ENCODE measurements at places on chromosomes 4 and X. TPM values are rescaled to one million over a fixed set of nuclear protein-coding genes. Genes with fewer than 3 reads are reported as not detected.

SPANXN3 gene
- not detected for total RNA-seq

GRCh38 chr4:32562010-32562409 is 1841.8 kb downstream of the PCDH7 start:
- DNase-seq: no peak

GRCh38 chr4:162323919-162324318 is 160.1 kb upstream of the FSTL5 start:
- DNase-seq: no peak

- no peak for DNase-seq
These were observed 98.7 kb upstream of the GRIA3 start for GRCh38 chrX:123085311-123085940.

NSDHL gene
- total RNA-seq: 17.9 TPM

F8 gene
- 47.1 TPM for total RNA-seq

ADH6 gene
- 0.31 TPM for total RNA-seq

DNA sequence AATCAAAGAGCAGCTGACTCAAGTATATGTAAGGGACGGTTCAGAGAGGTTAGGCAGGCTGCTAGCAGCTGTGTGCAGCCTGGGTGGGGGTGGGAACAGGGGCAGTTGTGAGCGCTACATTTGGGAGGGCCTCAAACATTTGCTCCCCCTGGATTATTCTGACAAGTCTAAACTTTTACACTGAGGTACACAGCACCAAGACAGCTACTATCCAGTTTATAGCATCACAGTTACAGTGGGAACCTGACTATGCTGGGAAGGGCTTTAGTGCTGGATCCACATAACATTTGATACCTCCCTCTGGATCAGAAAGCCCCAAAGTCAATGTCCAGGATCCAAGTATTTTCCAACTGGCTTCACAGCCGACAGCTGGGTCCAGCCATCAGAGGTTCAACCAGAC is 55.8 kb upstream of the GIMD1 start:
- no peak for DNase-seq

DNA sequence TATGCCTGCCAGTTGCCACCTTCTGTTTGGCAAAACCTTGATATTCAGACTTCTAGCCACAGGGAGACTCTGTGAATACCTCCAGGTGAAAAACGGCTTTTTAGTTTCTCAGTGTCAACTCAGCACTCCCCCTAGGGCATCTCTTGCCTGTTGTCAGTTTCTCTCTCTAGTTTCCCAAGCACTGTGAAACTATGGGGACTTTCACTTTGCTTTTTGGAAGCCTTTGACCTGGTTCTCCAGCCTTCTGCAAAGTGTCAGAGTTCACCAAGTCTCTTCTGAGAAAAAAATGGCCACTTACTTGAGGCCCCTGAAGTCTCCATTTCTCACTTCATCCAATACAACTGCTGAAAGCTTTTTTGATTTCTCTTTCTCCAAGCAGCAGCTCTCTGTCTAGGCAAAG is 521.5 kb downstream of the INPP4B start:
- no peak for DNase-seq

- no peak for DNase-seq
These were observed 81.1 kb downstream of the FAAH2 start for GRCh38 chrX:57367649-57368048.

DNA sequence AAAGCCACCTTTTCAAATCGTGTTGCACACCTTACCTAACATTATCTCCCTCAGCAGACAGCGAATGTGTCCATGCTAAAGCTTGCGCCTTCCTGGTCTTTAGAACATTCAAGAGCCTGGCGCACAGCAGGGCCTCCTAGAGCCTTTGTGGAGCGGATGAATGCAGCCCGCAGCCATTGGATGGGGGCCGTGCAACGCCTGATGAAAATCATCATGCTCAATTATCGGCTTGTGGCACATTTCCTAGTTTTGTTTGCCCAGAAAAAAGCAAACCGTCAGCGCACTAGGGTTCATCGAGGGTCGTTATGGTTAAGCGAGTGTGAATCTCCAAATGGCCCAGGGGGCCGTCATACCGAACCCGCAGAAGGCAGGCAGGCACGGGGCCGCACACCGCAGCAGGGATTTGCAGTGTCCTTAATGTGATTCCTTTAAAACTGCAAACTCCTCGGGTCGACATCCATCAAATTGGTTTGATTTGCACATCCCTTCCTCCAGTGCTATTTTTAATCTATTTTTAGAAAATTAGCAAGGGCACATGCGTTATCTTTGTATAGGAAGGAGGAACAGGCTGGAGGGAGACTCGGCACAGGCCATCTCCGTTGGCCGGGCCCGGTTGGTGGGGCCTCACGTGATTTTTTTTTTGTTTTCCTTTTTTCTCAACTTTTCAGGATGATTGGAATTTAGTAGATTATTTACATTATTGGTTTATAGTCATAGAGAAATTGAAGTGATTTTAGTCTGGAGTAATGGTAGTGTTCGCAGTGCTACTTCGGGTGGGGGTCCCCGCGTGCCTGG is 53.1 kb downstream of the ABLIM2 start:
- no peak for DNase-seq

DNA sequence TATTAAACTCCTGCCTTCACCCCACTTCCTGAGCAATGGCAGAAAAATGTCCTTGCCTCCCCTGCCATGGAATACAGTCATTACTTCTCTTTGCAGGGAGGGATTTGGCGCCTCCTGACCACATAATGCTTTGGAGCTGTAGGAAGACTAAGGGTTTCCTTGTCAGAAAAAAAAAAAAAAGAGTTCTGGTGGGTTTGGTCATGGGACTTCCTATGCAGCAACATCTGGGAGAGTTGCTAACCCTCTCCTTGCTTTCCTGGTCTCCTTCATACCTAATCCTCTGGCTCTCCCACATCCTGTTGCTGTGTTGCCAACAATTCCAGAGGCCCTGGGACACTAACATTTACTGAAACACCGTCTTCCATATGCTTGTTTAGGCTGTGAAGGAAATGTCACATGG is 75.1 kb upstream of the MBNL3 start:
- DNase-seq: no peak

RPGR gene
- total RNA-seq: 15.8 TPM

DNA sequence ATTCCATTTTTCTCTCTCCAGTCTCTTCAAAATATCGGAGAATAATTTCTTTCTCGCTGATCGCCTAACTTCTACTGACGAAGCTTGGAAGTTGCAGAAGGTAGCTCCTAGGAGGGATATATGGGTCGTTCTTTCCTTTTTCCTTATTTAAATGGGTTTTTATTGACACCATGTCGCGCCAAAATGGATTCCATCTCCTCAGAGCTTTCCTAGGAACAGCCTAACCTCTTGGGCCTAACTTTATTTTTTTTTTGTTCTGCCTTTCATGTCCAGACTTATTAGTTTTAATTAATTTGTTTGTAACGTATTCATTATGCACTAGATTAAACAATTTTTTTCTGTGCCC is 359.4 kb upstream of the ZCCHC13 start:
- no peak for DNase-seq

PRDM5 gene
- total RNA-seq: 28.3 TPM

DNA sequence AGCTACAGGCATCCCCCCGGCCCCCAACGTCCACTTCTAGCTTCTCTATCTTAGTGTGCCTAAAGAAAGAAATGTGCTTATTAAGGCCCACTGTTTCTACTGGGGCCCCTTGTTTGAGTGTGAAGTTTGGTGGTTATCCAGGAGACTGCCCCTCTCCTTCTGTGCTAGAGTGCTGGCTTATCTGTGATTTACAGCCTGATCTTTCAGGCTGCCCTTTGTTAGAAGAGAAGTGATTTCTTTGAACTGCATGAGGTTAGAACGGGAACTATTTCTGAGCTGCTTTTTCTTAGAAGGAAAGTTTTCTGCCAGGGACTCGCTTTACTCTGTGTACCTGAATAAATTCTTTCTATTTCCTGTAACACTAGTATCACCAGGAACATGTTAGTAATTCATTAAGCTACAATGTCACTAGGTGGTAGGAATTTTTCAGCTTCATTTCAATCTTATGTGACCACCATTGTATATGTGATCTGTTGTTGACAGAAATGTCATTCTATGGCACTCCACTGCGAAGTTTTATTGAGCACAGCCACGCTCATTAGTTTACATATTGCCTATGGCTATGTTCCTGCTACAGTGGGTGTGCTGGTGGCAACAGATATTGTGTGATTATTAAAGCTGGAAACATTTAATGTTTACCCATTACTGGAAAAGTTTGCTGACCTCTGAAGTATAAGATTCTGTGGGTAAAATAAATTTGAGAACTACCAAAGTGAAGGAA is 193.8 kb upstream of the CXorf51B start:
- no peak for DNase-seq

- no peak for DNase-seq
These were observed 37.5 kb downstream of the ARHGAP10 start for GRCh38 chr4:147769386-147769785.

GRCh38 chrX:106168107-106168506 is at the start of gene PWWP3B:
PWWP3B (plus strand) TSS chrX:106168305; CDS start chrX:106205433, 37,128 bp downstream.
- peak; percentile 28 for DNase-seq

- DNase-seq: no peak
These were observed 64.2 kb upstream of the MAP3K15 start for GRCh38 chrX:19579485-19579884.
